ENCODE measurements at places on chromosomes 12 and 14.

- DNase-seq = no peak
These were observed 173.0 kb downstream of the EMP1 start for GRCh38 chr12:13369474-13370056.

DNA sequence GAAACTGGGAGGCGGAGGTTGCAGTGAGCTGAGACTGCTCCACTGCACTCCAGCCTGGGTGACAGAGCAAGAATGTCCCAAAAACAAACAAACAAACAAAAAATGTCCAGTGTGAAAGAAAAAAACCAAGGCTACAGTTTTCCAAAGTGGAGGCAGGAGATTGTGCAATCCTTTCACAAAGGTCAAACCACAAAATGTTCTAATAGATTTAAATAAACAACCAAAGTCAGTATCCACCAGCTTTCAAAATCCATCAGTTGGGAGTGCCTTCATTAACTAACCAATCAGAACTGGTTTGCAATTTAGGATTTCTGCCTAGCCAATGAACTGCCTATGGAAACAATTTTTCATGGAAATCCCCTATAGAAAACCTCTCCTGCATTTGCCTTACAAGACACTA is 52.3 kb upstream of the TRIM9 start:
- DNase-seq = no peak

DNA sequence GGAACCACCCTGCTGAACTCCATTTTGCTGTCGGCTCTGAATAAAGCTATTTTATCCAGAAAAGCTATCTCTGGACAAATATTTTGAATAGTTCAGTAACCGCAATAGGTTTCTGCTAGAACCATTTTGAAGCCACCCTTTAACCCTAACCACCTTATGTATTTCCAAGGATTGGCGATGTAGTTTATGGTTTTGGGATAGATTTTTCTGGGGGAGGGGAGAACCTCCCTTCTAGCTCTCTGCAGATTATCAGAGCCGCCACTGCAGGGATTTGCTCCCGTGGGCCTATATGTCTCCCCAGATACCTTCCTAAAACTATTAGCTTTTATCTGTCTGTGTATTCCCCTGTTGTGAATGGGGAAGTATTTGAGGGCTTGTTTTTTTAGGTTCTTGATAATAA is 1.8 kb upstream of the TUBA1B start:
- no peak for DNase-seq

DNA sequence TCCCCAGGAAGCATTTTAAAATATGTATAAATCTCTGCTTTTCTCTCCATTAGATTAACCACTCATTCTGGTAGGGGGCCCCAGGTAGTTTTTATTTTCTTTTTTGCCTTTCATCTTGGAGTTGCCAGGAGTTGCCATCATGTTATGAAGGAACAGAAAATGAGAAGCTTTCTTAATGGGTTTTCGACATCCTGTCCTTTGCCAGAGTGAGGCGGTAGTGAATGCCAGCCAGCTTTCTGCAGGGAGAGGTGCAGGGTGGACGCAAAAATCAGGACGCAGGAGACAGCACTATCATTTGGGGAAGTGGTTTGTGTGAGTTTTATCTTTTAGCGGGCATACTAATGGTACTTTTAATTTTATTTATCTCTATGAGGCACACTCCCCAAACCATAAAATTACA is 1.7 kb downstream of the RASSF8 start:
- DNase-seq = no peak

GRCh38 chr12:6370994-6371754 is 4.2 kb downstream of the SCNN1A start:
- no peak for DNase-seq

GRCh38 chr14:99688629-99689028 is 4.5 kb downstream of the CYP46A1 start:
- no peak for DNase-seq

DNA sequence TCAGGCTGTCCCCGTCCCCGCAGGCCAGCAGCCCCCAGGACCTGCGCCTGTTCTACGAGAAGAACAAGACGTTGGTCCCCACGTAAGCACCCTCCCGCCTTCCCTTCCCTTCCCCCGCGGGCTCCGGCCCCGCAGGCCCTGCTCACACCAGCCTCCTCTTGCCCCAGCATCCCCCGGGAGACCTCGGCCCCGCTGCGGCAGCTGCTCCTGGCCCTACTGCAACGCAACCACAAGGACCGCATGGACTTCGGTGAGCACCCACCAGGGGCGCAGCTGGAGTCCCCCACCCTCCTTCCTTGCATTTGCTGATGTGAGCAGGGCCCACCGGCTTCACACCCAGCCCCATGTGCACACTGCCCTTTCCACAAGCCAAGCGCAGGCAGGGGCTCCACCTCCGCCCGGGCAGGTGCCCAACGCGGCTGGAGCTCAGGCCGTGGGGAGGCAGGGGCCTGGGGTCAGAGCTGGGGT is 15.4 kb downstream of the ULK1 start:
- DNase-seq = no peak

DNA sequence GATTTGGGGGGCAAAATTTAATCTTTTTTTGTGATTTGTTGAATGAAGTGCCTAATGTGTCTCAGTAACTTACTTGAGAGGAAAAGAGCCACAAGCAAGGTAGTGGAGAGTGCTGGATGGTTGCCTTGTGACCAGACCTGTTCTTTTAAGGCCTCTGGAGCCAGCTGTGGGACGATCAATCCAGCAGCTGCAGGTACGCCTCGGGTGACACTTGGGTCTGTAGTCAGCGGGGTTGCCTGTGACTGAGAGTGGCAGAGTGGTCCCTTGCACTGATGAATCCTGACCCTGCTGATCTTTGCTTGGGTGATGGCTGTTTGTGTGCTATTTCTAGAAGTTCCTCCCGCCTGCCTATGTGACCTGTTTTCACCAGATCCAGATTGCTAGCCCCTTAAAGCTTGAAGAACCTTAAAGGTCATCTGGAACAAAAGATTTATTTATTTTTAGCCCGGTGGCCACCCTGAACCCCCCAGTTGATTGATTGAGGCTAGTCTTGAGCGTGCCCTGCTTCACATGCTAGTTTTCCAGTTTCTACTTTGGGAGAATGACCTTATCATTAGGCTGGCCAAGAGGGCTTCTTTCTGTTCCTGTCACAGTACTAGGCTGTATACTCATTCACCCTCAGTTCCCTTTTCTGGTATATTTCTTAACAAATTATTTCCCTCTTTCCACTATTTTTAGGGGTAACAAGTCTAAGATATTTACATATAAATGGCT is 23.2 kb downstream of the PRKCH start:
- no peak for DNase-seq

GRCh38 chr14:101076451-101077198 is 173.1 kb upstream of the RTL1 start:
- no peak for DNase-seq

- DNase-seq = no peak
These were observed 74.7 kb downstream of the APAF1 start for GRCh38 chr12:98719515-98720504.

DNA sequence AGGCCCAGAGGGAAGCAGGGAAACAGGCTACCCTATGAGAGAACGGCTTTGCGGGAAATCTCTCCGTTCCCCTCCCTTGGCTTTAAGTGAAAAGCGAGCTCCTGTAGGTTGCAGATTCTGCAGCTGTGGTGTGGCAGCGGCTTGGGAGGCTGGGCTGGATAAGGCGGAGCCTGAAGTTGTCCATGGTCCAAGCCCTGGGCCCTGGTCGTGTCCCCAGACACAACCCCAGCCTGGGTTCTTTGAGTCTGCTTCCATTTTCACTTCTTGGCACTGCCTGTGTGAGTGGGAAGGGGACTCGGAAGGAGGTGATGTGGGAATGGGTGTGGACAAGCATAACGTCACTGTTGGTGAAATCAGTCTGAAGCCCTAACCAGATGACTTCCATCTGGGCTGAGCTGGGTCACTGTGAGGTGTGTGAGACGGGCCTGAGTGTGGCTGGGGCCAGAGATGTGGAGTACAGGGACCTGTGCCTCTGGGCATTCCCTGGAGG is 43.0 kb upstream of the CTDSP2 start:
- no peak for DNase-seq

DNA sequence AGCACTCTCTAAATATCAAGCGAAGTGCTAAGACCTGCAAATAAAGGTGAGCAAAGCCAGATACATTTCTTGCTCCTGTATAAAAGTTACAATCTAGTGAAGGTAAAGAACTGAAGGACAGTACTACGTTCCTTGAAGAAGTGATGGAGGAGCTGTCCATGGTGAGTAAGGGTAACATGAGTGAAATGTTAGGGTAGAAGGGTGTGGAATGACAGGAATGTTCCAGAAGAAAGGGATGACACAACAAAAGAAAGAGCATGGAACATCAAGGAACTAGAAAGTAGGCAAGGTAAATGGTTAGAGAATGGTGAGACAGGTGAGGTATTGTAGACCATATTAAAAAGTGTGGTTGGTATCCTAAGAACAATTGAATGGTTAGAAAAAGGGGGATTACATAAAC is 272.4 kb downstream of the ACSS3 start:
- DNase-seq = no peak

DNA sequence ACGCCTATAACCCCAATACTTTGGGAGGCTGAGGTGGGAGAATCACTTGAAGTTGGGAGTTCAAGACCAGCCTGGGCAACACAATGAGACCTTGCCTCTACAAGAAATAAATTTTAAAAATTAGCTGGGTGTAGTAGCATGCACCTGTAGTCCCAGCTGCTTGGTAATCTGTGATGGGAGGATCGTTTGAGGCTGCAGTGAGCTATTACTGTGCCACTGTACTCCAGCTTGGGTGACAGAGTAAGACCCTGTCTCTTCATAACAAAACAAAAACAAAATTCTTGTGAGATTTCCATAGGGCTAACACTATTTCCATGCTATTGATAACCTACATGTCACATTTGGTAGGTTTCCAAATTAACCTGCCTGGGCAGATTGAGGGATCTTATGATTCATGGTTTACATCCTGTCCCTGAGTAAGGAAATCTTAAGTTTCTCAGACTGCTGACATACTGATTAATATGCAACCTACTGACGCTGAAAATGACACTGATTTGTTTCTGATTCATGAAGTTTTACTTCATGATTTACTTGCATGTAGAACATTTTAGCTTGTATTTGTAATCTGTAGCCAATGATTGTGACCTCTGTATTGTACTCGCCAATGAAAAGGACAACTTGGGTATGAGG is 15.9 kb downstream of the ATP6V1D start:
- no peak for DNase-seq

- no peak for DNase-seq
These were observed 64.8 kb downstream of the PPFIBP1 start for GRCh38 chr12:27588776-27589175.

DNA sequence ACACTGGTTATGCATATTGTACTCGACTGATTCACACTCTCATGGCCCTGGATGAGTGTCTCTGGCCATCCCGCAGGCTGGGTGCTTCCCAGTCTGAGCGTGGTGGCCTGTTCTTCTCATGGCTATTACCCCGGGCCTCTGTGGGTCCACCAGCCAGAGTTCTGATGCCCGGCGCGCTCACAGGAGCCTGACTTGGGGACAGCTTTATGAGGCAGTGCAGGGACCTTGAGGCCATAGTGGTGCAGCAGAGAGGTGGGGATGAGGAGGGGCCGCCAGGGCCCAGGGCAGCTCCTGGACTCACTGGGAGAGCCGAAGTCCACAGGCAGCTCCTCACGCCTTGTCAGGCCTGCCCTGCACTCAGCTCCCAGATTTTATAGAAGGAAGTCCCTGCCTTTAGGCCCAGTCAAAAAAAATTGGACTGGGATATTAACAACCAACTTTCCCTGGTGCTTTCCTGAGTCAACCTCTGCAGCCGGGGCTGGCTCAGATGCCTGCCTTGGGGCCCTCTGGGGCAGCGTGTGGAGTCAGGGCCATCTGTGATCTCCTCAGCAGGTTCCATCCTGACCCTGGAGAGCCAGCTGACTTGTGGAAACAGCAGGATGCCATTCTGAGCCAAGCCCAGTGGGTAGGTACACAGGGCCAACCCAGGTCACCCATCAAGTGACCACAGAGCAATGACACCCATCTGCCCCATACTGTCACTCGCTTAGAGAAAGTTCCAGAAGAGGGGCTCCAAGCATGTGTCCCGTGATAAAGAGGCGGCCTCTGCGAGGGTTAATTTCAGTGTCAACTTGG is 89.4 kb upstream of the DIO3 start:
- no peak for DNase-seq

- no peak for DNase-seq
These were observed 890 bp downstream of the AVPR1A start for GRCh38 chr12:63149909-63150712.

GRCh38 chr14:99333841-99334635 is 62.0 kb upstream of the BCL11B start:
- no peak for DNase-seq

- no peak for DNase-seq
These were observed 16.7 kb downstream of the FNTB start for GRCh38 chr14:65003394-65003793.

DNA sequence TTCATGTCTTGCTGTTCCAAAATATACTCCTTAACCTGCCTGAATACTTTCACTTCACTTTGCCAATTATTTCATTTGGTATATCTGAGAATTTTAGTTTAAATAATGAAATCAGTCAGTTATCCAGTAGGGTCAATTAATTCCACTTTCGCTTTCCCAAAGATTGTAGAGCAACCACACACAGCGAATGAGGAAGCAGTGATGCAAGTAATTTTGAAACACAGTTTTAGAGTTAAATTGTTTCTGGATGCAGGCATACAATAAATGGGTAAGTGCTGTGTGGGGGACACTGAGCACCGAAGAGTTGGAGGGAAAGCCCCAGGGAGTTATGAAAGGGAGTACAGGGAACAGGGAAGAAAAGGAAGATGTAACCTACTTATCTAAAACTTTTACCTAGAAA is 62.8 kb downstream of the TSHR start:
- no peak for DNase-seq

DNA sequence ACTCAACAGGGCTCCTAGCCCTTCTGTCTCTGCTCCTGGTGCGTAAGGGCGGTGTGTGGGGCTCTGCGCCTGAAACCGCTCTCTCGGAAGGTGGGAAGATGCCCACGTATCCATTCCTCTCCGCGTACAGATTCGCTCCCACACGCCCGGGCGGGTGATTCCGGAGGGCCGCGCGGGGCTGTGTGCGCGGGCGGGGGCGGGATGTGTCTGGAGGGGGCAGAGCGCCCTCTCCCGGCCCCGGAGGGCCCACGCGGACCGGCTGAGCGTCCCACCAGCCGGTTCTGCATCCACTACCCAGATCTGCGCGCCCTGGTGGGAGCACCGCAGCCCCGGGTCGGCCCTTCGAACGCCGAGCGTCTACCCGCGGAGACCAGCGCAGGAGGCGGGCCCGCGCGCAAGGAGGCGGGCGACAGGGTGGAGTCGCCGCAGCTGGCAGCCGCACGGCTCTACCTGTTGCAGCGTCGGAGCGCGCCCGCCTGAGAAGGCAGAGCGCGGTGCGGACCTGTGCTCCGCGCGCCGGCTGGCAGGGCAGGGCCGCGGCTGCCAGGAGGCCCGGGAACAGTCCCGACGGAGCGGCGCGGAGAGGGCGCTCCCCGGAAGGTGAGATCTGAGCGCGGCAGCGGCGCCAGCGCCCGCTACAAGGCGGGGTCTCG is 1.4 kb upstream of the KCNK13 start:
- no peak for DNase-seq

GRCh38 chr14:100609941-100610391 is 22.7 kb upstream of the BEGAIN start:
- DNase-seq = no peak

- no peak for DNase-seq
These were observed 160.6 kb downstream of the ANO4 start for GRCh38 chr12:100955139-100955538.

GRCh38 chr12:109740694-109741245 is 27.1 kb downstream of the FAM222A start:
- DNase-seq = no peak

- no peak for DNase-seq
These were observed 207.2 kb upstream of the BCL2L14 start for GRCh38 chr12:11863478-11863906.
